ENCODE measurements at places on chromosomes 16 and 17.

DNA sequence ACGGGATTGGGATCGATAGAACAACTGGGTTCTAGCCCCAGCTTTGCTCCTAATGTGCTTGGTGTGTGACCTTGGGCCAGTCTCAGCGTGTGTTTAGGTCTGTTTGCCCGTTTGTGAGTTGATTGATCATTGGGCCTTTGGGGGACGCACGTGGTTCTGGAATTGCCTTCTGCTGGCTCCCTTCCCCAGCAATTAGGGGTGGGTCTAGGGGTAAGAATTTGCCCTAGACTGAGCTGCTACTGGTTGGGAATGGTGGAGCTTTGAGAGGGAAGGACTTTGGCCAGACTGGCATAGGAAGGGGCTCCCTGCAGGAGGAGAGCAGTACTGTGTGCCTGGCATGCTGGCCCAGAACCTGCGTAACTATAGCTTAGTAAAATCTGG is 1.5 kb downstream of the SPNS2 start:
- no peak for DNase-seq

- DNase-seq: no peak
Measured at GRCh38 chr16:83456934-83457333, 350.8 kb upstream of the HSBP1 start.

DNA sequence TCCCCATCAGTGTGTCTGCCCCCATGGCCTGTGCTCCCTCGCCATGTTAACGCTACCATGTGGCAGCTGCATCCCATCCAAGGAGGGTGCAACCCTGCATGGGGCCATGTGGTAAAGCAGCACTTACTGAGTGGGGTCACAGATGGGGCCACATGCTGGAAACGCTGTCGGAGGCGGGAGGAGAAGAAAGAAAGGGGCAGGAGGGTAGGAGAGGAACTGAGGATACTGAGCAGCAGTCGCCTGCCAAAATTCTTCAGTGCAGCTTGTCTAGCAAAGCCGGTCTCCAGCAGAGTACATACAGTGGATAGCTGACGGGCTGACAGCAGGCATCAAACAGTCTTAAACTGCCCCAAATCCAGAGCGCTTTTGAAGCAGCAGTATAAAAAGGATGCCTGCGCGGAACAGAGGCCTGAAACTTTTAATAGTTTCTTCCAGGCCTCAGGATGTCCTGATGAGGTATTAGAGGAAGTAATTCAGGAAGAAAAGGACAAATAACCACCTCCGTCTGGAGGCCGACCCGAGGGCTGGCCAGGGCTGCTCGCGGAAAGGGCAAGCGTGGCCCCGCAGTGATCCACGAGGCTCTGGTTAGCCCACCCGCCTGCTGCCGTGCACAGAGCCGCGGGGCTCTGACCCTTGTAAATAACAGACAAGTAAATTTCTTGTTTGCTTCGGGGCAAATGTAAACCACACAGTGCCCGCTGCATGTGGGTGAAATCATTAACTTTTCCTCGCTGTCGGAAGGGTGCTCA is 149.0 kb downstream of the CCDC182 start:
- no peak for DNase-seq

- no peak for DNase-seq
Measured at GRCh38 chr17:57877803-57878377, 28.0 kb upstream of the MRPS23 start.

DNA sequence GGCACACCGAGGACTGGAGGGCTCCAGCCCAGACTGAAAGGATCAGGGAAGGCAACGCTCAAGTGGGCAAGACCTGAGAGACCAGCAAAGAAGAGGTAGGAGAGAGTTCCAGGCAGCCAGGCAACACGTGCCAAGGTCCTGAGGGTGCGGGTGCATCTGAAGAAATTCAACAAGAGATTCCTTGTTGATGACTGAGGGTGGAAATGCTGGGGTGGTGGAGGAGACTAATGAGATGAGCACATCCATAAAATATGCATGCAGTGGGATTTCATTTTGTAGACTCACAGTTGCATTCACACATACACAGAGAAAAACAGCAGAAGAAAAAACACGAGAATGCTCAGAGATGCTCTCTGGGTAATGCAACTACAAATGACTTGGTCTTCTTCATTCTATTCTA is 154.8 kb upstream of the FOXF1 start:
- no peak for DNase-seq

- DNase-seq: no peak
Measured at GRCh38 chr16:88194397-88195268, 188.1 kb upstream of the ZNF469 start.

- no peak for DNase-seq
Measured at GRCh38 chr16:46763147-46763546, 15.0 kb upstream of the MYLK3 start.

DNA sequence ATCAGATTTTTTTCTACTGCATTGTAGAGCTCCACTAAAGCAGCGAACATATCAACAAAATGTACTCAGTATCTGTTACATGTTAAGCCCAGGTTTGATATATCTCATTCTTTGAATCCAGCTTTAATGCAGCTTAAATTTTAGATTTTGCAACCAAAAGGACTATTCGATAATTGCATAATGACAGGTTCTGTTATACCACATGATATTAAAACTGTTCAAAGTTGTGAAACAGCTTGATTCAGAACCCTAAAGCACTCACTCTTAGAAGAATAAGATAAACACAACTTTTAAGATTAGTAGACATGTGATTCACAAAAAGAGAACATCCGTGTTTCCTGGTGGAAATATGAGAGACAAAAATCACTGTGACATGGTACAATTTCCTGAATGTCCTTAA is 427.9 kb downstream of the CDH11 start:
- no peak for DNase-seq

Measured in HFF-Myc (cell line).